ENCODE measurements at places on chromosomes 7 and 10. TPM values are rescaled to one million over a fixed set of nuclear protein-coding genes. Genes with fewer than 3 reads are reported as not detected.

The GPR15LG gene
- not detected for total RNA-seq

The CDH23 gene
- total RNA-seq = 1.9 TPM

The SYT15 gene
- 2.7 TPM for total RNA-seq

The GCK gene
- total RNA-seq = not detected

The TLL2 gene
- total RNA-seq = 0.12 TPM

The VWC2 gene
- total RNA-seq = not detected

The SPAG6 gene
- not detected for total RNA-seq

The NEBL gene
- total RNA-seq = 11.9 TPM

The WEE2 gene
- total RNA-seq = not detected

The WDFY4 gene
- not detected for total RNA-seq

The CRPPA gene
- total RNA-seq = 0.75 TPM

The C7orf33 gene
- total RNA-seq = not detected

The ERVW-1 gene
- total RNA-seq = not detected

The FRAT1 gene
- total RNA-seq = 2.4 TPM

The PDE1C gene
- total RNA-seq = 2.5 TPM

The FAM237B gene
- total RNA-seq = not detected

The RADIL gene
- total RNA-seq = 2.7 TPM

The TSPAN13 gene
- total RNA-seq = 15.6 TPM

The ENO4 gene
- total RNA-seq = 0.47 TPM
